ENCODE measurements at places on chromosomes 7 and 10.

DNA sequence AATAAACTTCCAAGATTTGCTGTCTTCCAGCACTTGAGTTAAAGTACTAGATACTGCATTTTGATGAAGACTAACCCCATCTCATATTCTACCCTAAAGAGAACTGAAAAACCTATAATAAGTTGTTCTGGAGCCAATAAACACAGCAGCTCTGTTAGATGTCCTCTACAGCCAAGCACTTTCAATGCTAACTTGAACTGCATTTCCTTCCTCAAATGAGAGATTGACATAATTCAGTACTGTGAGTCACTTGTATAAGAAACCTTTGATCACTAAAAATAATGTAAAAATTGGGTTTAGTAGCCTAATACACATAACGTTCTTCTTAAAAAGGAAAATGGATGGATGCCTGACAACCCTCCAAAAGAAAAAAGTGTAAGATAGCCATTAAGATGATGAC is 81.3 kb downstream of the ITGB8 start:
- no peak for DNase-seq

DNA sequence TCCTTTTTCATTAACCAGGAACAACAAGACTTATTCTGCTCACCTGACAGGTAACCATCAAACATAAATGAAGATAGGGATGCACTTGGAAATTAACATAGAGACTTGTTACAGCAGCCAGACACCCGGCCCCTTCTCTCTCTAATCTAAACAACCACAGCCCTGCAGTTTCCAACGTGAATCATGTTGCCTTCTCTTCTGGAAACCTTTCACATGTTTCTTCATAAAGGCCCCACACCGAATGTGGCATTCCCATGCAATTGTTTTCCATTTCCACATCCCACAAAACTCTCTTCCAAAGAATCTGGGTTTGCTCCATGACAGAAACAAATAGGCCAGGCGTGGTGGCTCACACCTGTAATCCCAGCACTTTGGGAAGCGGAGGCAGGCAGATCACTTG is 15.0 kb upstream of the WDR86 start:
- no peak for DNase-seq

GRCh38 chr10:100554902-100555301 is 19.2 kb downstream of the HIF1AN start:
- no peak for DNase-seq

DNA sequence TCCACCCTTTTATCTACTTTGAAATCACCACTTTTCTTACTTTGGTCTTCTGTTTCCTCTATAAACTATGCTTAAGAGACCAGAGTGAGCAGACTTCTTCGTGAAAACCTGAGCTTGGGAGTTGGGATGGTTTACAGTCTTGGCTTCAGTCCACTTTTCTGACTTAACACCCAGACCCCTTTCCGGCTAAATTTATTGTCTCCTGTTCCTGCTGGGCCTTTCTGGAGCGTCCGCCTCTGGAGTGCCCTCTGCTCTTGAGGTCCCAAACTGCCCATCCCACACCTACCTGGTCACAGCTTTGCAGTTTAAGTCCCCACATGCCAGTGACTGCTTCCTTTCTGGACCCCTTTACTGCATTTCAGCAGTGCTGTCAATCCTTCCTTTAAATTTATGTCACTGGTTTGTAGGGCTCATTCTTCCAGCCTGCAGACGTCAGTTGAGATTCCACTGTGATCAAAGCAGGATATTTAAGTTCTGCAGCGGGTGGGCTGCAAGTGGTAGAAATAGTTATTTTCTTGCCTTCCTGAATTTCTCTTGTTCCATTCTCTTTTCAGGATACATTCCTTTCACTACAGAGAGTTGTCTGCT is 80.3 kb downstream of the KAT6B start:
- no peak for DNase-seq

DNA sequence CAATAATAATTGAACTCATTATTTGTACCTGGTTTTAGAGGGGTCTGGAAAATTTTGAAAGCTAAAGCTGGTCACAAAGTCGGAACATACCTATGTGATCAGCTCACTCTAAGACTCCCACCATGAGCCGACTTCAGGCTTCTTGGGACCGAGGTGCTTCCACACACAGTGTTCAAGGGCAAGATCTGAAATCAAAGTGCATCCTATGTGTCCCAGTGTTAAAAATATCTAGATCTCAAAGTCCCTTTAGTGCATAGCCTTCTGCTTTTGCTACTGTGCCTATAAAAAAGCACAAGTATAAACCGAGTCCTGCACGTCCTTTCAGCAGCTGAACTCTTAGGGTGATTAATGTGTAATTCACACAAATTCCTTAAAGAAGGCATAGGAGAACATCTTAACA is 43.5 kb upstream of the FXYD4 start:
- no peak for DNase-seq
